ENCODE measurements at places on chromosomes 7 and 10.

GRCh38 chr7:73890555-73891147 lies 29.7 kb downstream of the TMEM270 start:
- DNase-seq: no peak

DNA sequence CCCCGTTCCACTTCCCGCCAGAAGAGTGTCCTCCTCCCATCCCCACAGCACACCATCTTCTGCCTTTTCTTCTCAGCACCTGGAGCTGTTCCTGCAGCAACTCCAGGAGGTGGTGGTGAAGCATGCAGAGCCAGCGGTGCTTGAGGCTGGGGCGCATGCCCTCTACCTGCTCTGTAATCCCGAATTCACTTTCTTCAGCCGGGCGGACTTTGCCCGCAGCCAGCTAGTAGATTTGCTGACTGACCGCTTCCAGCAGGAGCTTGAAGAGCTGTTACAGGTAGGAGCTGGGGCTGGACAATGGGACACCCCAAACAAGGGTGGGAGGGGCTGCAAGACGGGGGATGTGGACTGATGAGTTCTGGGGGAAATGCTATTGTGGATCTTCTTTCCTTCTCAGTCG lies 19.1 kb upstream of the PVRIG start:
- DNase-seq: no peak

DNA sequence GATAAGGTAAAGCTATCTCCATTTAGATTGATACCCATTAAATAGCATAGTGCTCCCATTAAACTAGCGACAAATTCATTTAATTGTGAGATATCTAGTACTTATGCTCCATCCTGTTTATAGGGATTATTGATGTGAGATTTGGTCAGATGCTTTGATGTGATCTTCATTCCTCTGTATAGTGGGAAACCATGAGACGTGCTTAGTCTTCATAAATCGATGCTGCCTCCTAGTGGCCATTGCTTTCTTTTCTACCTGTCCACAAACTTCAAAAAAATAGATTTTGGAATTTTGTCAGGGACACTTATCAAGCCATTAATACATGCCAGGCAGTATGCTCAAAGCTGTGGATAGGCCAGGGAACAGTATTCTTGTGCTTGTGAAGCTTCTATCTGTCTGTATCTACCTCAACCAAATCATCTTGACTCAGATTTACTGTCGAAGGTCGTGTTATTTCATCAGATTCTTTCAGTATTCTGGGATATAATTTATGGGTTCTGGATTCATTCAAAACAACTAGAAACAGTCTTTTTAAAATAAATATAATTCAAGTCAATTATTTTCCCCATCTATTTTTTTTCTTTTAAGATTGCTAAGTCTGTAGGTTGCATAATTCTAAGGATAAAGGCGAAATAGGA lies 12.0 kb downstream of the LSM8 start:
- DNase-seq: peak; percentile 47

DNA sequence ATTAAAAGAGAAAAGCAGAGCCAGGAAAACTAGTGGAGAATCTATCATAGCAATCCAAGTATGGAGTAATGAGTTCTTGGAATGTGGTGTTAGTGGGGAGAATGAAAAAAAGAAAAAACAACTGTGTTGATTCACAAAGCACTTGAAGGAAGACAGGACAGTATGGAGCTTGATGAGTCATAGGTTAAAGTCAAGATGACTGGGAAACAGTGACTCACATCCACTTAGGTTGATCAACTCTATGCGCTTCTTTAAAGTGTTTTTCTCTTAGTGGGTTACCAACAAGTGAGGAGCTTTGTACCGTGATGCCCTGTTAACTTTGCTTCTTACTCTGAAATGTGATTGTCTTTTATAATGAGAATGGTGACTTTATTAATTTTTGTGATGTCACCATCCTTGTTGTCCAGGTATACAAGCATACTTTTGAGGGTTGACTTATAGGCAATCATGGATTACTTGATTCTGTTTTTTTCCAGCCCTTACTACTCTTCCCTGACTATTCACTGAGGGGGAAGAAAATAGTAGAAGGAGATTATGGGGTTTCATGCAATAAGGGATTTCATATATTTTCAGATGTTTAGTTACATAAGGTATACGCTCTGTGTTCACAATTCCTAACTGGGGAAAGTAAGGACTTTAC lies 32.1 kb upstream of the MDFIC start:
- no peak for DNase-seq
